Daoy (cell line): ENCODE measurements at places on chromosomes 7 and 10. TPM values are rescaled to one million over a fixed set of nuclear protein-coding genes. Genes with fewer than 3 reads are reported as not detected.

Gene DNA2
- total RNA-seq = 24.1 and 36.6 TPM in 2 replicates

Gene CNNM1
- total RNA-seq = 3.0 and 4.5 TPM in 2 replicates

Gene FAM131B
- total RNA-seq = 2.2 and 4.0 TPM in 2 replicates

DNA sequence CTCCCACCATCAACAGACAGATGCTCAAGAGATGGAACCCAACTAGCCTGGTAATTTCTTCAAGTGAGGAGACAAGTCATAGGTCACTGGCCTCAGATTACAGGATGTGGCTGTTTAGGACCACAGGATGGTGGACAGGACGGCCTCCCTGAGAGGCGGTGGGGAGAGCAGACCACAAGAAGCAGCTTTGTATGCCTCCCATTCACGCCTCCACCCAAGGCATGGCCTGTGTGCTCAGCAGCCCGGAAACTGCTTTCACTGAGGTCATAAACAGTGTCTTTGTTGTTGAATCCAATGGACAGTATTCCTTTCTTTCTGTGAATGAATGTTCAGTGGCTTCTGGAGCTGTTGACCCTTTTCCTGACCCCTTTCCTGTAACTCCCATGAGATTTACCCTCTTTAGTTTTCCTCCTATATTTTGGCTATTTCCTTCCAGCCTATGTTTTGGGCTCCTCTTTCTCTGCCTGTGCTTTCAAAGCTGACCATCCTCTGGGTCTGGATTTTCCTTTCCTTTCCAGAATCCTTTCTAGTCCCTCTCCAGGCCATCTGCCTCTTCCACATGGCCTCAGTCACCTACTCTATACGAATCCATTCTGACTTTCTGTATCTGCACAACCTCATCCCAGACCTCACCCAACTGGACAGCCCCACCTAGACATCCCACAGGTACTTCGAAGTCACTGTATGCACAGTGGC lies 32.4 kb upstream of the INPP5F start:
- peak; percentile 43 for DNase-seq

- peak; percentile 87 for DNase-seq
These were observed 690.5 kb downstream of the PARD3 start for GRCh38 chr10:34124522-34125035.

DNA sequence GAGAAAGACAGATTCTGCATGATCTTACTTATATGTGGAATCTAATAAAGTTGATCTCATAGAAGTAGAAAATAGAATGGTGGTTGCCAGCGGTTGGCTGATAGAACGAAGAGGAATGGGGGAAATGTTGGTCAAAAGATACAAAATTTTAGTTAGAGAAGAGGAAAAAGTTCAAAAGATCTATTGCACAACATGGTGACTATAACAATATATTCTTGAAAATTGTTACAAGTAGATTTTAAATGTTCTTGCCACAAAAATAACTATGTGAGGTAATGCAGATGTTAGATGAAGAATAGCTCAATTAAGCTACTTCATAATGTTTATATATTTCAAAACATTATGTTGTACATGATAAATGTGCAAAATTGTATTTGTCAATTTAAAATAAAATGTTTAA lies 112.3 kb upstream of the SMIM30 start:
- DNase-seq = no peak

DNA sequence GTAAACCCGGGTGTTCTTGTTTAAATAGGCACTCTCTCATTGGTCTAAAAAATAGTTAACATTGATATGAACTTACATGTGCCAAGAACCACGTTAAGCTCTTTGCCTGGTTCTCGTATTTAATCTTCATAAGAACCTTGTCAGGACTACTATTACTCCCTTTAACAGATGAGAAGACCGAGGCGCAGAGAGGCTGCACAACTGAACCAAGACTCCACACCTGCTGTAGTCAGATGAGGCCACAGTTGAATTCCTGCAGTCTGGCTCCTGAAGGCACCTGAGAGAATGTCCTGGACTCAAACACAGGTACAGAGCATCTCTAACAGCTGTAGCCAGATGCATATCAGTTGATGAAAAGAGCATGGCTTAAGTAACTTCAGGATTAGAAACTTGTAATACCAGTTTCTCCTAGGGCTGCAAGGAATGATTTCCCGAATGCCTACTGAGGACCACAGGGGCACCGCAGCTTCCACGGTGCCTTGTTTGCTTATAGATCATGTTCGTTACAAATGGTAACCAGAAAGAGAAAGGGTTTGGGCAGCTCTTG lies 9.5 kb downstream of the DDC start:
- DNase-seq = no peak
